ENCODE measurements at places on chromosomes 12 and 14. TPM values are rescaled to one million over a fixed set of nuclear protein-coding genes. Genes with fewer than 3 reads are reported as not detected.

ZDHHC22 gene
- 0.30 TPM for total RNA-seq

RFLNA gene
- total RNA-seq = not detected

PSEN1 gene
- 65.7 TPM for total RNA-seq

KHNYN gene
- total RNA-seq = 30.9 TPM

SMIM41 gene
- total RNA-seq = not detected

CDH24 gene
- 3.4 TPM for total RNA-seq

SYNDIG1L gene
- not detected for total RNA-seq

FAM181A gene
- not detected for total RNA-seq

TMEM132D gene
- not detected for total RNA-seq

BICD1 gene
- total RNA-seq = 19.7 TPM

LRRC10 gene
- not detected for total RNA-seq

NRL gene
- total RNA-seq = 1.0 TPM

OAS1 gene
- 61.1 TPM for total RNA-seq

Measured in A549 treated with DMSO at 1 μM for 4 hours (cell line).